ENCODE measurements at places on chromosomes 1 and 21.

DNA sequence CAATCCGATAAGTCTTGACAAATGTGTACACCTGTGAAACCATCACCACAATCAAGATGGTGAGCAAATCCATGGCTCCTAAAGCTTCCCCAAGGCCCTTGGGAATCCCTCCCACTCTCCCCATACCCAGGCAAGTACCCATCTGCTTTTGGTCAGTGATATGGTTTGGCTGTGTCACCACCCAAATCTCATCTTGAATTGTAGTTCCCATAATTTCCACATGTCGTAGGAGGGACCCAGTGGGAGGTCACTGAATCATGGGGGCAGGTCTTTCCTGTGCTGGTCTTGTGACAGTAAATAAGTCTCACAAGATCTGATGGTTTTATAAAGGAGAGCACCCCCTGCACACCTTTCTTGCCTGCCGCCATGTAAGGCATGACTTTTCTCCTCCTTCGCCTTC, 14.6 kb upstream of the GUCA2B start:
- no peak for DNase-seq

DNA sequence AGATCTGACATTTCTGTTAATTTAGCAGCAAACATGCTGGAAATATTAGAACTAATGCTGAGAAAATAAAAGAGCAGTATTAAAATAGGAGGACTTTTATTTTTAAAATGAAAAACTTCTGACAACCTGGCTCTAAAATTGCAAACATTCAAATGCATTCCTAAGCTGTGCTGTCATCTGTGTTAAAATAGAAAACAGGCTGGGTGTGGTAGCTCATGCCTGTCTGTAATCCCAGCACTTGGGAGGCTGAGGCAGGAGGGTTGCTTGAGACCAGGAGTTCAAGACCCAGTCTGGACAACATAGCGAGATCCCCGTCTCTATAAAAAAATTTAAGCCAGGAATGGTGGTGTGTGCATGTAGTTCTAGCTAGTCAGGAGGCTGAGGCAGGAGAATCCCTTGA, 44.6 kb downstream of the MIGA1 start:
- no peak for DNase-seq

- DNase-seq = no peak
Measured at GRCh38 chr1:11813021-11813420, 7.0 kb downstream of the CLCN6 start.

DNA sequence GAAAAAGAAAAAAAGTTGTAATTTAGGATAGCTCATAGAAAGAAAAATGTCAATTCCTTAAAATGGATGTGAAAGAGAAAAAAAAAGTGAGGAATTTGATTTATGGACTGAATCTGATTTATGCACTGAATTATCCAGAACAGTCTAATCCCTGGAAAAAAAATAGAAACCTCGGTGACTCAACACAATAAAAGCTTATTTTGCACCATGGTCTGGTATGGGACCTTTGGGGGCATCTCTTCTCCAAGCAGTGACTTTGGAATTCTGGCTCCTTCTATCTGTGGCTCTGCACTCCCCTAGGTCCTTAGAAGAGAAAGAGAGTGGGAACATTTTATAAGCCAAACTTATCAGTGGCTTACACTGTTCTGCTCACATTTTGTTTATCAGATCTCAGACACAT, 471.7 kb upstream of the B3GALT2 start:
- no peak for DNase-seq

DNA sequence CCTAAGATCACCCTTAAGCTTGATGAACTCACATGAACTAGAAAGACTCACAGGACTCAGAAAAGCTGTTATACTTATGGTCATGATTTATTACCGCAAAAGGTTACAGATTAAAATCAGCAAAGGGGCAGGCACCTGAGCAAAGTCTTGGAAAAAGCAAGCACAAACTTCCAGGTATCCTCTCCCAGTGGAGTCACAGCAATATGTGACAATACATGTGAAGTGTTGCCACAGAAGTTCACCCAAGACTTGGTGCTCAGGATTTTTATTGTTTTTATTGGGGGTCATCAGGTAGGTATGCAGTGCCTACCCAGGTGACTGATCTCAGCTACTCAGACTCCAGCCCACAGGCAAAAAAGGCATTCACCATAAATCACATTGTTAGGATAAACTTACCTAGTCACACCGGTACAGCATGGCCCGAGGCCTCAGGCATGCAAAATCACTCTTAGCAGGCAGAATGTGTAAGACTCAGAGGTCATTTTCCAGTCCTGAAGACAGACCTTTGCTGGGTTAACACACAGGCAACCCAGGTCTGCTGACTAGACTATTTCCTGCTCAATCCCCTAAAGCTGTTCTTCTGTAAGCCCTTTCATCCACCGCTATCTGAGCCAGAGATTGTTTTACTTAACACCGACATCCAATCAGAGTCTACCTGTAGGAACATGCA, 55.6 kb downstream of the SSX2IP start:
- no peak for DNase-seq

DNA sequence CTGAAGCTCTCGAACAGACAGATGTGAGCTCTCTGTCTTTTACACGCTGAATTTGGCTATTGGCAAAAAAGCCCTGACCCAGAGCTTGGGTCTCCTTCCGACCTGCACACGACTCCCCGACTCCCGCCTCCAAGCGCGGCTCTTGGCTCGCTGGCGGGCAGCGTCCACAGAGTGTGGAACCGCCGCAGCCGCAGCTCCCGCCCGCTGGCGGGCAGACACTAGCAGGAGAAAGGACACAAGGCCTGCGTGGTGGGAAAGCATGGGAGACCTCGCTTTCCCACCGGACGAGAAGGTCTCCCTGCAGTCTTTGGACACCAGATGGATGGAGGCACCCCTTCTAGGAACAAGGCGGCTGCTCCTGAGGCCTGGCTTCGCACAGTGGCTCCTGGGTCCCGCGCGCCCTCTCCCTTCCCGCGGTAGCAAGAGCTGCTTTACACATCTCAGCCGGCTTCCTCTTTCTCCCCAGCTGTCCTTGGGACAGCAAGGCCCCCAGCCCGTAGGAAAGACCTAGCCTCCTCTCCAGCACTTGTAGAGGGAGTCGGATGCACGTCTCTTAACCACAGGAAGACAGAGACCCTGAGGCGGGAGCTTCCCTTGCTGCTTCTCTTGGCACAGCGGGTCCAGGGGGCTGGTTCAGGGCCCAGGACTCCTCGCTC, 92.1 kb downstream of the PRKAB2 start:
- DNase-seq = no peak

DNA sequence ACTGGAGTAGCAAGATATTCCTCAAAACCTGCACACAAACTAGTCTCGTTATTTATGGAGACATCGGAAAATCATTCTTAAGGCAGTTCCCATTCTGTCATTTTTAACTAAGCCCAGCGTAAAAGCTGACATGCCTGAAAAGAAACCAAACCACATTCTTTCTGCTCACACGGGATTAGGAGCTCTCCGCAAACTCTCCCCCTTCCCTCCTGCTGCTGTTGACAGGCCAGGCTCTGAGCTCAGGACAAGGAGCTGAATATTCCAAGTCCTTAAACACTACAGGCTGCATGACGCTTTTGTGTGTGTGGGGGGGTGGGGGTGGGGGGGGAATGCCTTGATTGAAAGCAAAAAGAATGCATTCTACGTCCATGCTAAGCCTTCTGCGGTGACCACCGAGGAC, 5.2 kb downstream of the OLIG1 start:
- DNase-seq = no peak

GRCh38 chr1:44811234-44811633, 2.9 kb downstream of the BTBD19 start:
- DNase-seq = no peak

DNA sequence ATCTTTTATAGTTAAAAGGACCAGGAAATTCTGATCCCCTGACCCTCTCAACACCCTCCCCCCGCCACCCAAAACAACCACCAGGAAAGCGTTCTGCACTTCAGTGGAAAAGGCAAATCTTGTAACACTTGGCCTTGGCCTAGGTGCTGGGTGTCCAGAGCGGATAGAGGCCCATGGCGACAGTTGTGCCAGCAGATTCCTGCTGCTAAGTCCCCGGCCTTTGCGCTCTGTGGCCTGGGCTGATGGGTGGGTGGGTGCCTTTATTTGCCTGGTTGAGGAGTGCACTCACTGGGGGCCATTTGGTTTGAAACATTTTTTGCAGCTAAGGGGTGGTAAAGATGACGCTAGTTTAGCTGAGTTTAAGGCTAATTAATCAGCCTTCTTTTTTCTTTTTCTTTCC, 127.9 kb upstream of the ERRFI1 start:
- no peak for DNase-seq

GRCh38 chr1:37354876-37355650, 119.3 kb upstream of the ZC3H12A start:
- DNase-seq = no peak

DNA sequence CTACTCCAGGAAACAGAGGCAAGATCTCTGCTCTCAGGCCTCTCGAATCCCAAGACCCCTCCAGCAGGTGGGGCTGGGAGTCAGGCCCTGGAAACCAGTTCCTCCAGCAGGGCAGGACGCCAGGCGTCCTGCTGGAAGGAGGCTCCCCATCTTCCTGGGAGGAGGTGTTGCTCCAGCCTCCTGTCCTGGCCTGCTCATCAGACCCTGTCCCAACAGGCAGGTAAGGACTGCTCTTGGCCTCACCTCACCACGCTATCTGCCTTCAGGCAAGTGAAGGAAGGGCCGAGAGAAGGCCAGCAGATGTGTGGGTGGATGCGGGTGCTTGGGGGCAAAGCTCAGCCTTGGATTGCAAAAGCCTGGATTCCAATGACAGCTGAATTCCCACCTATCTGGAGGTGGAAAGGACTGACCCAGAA, 82.9 kb downstream of the SSBP3 start:
- DNase-seq = no peak

GRCh38 chr21:14675774-14676530, 129.8 kb upstream of the SAMSN1 start:
- DNase-seq = peak; percentile 39

- no peak for DNase-seq
Measured at GRCh38 chr21:41753006-41753898, 13.6 kb downstream of the RIPK4 start.

- DNase-seq = no peak
Measured at GRCh38 chr21:43343095-43343991, 83.6 kb downstream of the SIK1 start.

DNA sequence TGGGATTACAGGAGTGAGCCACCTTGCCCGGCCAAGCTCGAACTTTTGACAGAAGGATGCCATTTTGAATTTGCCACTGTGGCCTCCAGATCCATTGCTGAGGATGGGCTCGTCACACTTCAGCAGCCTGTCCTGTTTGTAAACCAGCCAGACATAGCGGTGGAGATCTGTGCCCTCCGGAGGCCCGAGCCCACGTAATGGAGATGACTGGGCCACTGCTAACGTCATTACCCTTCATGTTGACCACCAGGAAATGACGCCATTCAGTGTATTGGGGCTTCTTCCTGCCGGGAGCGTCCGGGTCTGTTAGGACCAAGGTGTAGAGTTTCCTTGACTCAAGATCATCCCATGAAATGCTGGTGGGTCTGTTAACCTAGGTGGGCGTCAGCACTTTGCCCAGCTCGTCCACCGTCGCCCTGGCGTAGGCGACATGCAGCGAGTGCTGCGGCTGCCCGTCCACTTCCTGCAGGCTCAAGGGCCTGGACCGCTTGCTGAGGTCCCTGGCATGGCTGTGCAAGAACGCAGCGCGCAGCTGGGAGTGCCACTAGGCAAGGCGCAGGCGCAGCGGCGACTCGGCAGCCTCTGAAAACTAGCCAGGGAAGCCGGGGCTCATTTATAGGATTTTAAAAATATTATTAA, 40.8 kb downstream of the PTPRC start:
- DNase-seq = no peak

DNA sequence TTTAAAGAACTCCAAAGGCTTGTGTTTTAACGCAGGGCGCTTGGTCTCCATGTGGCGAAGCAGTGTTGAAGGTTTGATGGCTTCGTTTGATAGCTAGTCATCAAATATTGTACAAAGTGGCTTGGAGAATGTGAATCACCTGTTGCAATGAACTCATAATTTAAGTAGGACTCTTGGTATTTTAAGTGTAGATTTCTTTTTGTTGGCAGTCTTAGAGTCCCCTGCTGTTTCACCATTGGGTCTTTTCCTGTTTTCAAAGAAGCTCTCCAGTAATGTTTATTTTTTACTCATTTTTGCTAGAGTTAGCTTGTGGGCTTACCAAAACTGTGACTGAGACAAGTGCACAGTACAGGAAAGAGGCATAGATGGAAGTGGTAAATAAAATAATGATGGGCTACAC, 26.2 kb downstream of the RASAL2 start:
- DNase-seq = no peak

DNA sequence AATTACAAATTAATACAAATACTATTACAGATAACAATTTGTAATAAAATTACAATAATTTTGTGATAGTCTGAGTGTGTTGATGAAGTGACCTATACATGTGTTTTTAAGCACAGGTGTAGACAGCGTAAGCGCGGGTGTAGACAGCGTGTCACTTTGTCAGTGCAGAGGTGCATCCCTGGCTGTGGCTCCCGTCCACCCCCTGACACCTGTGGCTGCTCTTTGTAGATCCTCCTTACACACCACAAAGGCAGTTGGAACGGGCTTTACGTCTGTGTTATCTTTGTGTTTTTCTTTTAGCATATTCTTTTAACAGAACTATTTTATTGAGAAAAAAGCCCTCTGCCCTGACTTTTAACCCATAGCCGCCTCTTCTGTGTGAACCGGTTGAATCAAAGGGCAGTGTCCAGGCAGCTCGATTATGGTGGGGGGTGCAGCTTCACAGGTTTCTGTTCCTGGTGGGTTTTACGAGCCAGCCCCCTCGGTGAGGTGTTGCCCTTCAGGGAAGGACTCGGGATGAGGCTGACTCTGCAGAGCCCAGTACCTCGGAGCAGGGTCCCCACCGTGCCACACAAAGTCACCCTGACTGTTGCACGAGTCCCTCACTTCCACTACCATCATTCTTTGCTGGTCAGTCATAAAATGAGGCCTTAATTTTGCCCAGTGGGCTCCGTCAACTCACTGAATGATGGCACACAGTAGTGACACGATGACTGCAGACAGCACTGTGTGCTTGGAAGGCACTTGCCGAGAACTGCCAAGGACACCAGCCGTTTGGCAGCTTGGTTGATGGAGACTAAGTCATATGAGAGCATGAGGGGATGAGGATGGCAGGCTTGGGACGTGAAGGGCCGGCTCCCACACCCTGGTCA, 86.4 kb upstream of the COL6A1 start:
- no peak for DNase-seq

- DNase-seq = no peak
Measured at GRCh38 chr1:201074018-201074417, 38.2 kb downstream of the CACNA1S start.

GRCh38 chr1:15259622-15260007, 12.6 kb downstream of the FHAD1 start:
- DNase-seq = no peak
